Amygdala (tissue), 56 donors: ENCODE measurements at places on chromosomes 4 and X.

- DNase-seq: no peak
These were observed 333.3 kb downstream of the BCOR start for GRCh38 chrX:39764441-39764914.

DNA sequence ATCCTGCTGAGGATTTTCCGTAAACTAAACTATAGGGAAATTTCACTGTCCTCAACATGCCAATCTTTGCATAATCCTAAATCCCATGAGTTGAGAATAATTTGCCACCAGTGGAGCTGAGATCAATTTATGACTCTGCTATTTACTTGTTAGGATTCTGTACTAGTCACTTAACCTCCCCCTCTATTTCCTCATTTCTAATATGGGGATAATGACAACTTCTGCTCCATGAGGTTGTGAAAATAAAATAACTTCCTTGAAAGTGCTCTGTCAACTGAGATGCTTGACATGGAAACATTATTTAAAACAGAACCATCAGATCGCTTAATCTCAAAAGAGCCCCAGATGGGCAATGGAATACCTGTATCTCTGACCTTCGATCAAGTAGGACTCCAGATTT is 2.6 kb upstream of the FGF16 start:
- no peak for DNase-seq

GRCh38 chr4:7922466-7922865 is 17.2 kb downstream of the AFAP1 start:
- DNase-seq: no peak

DNA sequence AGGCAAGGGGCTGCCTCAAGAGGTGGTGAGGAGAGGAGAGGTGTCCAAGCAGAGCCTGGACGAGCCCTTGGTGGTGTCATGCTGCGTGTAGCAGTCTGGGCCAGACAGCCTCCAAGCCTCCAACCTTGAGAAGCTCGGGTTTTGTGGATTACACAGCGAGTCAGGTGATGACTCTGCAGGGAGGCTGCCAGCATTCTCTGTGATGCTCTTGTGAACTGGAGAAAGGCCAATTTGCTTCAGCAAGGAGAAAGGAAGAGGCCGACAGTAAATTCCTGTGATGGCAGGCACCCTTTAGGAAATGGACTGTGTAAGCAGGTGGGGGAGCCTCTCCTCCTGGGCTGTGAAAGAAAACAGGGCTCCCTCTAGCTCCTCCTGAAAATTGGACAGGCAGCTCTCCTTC is 36.0 kb upstream of the CD99L2 start:
- no peak for DNase-seq

DNA sequence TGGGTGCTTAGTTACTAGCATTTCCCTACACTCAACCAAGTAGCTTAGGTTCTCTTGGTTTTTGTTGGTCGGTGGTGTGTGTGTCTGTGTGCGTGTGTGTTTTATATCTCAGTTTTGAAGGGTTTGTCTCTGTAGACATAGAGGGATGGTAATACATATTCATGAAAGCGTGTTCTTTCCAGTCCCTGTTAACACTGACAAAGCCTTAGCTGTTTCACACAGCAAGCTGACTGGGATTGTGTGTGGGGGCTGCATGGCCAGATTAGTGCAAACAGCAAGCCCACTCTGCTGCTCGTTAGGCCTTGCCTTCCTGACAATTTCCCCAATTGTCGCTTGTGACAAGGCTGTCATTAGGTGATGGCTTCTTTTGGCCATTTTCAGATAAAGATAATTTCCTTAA is 43.9 kb downstream of the ALPK1 start:
- no peak for DNase-seq

DNA sequence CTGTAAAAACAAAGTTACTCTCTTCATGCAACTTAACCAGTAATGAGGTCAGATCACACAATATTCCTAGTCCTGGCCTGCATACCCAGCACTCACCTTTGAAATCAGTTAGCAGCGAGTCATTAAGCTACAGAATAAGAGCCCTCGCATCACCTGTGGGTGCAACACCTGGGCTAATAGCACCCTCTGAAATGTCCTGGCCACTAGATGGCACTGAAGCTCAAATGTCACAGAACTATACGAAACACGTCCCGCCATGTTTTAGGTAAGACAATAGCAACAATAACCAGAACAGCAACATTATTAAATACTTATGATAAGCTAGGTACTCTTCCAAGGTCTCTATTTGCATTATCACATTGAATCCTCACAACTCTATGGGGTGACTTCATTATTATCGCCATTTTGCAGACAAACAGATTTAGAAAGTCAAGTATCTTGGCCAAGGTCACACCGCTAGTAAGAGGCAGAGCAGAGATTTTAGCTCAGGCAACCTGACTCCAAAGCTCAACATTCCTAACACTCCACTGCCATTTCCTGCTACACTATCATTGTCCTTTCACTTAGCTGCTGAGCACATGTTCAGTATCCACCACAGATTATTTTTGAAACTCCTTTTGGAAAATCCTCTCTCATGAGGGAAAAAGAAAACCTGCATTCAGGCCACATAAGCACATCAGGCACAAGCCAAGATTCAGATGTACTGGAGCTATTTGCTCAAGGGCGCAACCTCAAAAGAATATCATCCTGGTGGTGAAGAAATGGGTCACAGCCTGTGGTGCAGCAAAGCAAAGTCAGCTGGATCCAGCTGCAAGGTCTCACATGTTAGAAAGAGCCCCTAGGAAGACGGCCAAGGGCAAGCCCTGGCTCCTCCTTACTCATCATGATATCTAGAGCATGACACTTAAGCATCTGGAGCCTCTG is 59.5 kb upstream of the KDR start:
- no peak for DNase-seq

DNA sequence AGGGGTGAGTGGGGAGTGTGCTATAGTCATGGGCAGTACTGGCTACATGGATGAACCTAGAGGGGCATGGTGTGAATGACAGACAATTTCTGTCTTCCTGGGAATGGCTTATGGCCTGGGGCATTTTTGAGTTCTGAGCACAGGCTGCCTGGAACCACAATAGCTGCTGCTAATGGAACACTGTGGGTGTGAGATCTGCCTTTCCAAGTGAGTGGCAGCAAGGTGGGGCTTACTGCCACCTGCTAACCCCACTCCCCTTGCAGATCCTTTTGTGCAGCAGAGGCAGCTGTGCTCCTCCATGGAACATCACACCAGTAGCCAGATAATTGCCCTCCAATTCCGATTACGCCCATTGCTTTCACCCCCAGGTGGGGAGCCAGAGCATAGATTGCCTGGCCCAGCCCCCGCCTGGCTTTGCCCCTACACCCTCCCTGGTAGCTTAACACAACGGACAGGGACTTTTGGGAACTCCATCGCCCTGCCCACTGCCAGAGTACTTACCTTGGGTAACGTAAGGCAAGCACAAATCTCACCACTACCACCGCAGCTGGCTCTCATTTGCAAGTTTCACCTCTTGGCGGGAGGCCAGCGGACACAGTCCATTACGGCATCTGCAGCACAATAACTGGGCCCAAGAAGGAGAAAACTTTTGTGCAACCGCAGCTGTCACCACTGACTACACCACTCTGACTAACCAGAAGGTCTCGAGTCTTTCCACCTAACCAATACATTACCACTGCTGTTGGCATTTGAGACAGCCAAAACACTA is 421.2 kb upstream of the NWD2 start:
- no peak for DNase-seq

DNA sequence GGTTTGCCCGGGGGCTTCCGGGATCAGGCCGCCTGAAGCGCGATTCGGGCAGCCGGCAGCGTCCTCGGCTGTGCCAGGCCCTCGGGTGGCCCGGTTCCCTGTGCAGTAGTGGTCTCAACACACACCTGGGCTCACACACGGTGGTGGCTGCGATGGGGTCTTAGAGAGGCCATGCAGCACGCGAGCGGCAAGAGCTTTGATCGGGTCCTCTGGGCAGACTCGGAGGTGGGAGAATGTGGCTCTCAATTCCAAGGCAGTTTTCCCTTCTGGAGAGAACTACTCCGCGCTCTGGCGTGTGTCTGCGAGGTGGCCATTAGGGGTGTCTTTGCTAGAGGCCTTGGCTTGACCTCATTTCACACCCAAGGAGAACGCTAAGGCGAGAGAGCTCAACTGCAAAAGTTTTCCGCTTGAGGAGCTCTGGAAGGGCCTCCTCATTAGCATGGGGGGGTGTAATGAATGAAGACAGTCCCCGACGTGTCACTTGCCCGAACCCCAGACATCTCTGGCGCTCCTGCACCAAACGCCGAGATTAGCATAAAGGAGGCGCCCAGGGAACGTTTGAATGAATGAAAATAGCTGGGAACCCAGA is 771 bp upstream of the RBPJ start:
- peak; percentile 69 for DNase-seq

GRCh38 chr4:122930862-122931261 is 8.5 kb upstream of the NUDT6 start:
- no peak for DNase-seq
